HS-27A (cell line): ENCODE measurements at places on chromosomes 6 and 20.
A peak's percentile ranks its signal among the peaks of the same experiment; 100 is the strongest.

- peak; percentile 76 for DNase-seq
Measured at GRCh38 chr6:140846503-140847261, 1286.0 kb upstream of the GJE1 start.

- DNase-seq: no peak
Measured at GRCh38 chr6:151014404-151015100, 149.1 kb downstream of the MTHFD1L start.

- no peak for DNase-seq
Measured at GRCh38 chr6:166570929-166571713, 15.4 kb downstream of the RAMACL start.

DNA sequence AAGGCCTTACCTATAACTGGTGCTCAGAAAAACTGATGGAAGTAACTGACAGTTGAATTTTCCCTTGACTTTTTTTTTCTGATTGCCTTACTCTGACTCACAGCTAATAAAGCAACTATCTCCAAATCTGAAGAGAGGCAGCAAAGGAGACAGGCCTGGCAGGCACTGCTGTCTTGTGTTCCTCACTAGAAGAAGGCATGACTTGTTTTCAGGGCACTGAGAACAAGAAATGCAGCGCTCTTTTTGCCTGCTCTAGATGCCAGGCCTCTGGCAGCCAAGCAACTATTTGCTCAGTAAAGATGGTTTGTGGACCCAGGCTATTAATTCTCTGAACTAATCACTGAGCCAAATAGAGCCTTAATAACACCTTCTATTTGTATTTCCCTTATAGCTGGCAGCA is 155.1 kb downstream of the PRDM13 start:
- no peak for DNase-seq

GRCh38 chr6:100456141-100456907 is 8.4 kb downstream of the SIM1 start:
- DNase-seq: no peak

GRCh38 chr20:34018166-34018565 is 24.5 kb downstream of the RALY start:
- DNase-seq: no peak

- no peak for DNase-seq
Measured at GRCh38 chr20:32019563-32020463, 9.6 kb downstream of the CCM2L start.

DNA sequence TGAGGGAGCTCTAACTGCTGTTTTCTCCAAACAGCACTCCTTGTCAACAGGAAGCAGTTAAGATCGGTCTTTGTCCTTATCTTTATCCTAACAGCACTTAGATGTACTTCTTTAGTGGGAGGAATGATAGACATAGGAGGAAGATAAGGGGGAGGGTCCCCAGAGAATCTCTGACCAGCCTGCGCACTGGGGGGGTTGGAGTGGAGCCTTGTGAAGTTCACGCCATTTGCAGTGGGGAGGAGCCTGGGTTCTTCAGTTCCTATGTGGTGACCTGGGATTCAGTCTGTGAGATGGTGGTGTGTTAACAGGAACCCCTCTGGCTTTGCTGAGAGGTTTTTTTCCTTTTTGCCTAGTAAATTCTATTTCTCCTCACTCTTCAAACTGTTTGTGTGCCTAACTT is 18.1 kb upstream of the ASCC3 start:
- no peak for DNase-seq

DNA sequence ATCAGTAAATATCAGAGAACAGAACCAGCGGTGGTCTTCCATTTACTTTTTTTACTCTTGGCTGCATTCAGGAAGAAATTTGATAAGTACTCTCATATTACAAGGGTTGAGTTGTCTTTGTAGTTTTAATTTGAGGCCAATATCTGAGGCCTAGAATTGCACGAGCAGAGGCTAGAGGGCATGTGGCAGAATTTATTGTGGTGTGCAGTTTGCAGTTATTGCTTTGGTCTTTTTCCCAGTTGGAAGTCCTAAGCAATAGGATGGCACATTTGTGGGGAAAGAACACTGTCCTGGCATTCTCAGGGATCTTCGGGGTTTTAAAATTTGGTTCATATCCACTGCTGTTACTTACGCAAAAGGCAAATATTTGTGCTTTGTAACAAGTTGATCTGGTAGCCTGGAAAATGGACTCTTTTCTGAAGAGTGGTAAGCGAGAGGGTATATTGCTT is 66.0 kb downstream of the CTNNBL1 start:
- no peak for DNase-seq

- DNase-seq: no peak
Measured at GRCh38 chr20:57468523-57469417, 56.2 kb downstream of the CTCFL start.

DNA sequence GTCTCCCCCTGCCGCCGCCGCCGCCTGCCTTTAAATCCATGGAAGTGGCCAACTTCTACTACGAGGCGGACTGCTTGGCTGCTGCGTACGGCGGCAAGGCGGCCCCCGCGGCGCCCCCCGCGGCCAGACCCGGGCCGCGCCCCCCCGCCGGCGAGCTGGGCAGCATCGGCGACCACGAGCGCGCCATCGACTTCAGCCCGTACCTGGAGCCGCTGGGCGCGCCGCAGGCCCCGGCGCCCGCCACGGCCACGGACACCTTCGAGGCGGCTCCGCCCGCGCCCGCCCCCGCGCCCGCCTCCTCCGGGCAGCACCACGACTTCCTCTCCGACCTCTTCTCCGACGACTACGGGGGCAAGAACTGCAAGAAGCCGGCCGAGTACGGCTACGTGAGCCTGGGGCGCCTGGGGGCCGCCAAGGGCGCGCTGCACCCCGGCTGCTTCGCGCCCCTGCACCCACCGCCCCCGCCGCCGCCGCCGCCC is 474 bp downstream of the CEBPB start:
- DNase-seq: no peak

DNA sequence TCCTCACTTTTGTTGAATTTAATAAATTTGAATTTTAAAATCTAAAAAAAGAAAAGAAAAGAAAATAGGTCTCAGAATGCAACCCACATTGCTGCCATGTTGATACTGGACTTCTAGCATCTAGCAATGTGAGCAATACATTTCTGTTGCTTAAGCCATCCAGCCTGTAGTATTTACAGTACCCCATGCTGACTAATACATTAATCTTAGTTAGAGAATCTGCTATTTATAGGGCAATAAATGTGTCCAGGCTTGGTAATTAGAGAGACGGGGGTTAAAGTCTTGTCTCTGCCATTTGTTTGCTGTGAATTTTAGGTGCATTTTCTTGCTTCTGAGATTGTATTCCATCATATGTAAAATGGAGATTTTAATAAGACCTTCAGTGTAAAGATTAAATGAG is 471.3 kb downstream of the DHX35 start:
- DNase-seq: no peak

- DNase-seq: no peak
Measured at GRCh38 chr6:25560865-25561264, 91.2 kb upstream of the SCGN start.

DNA sequence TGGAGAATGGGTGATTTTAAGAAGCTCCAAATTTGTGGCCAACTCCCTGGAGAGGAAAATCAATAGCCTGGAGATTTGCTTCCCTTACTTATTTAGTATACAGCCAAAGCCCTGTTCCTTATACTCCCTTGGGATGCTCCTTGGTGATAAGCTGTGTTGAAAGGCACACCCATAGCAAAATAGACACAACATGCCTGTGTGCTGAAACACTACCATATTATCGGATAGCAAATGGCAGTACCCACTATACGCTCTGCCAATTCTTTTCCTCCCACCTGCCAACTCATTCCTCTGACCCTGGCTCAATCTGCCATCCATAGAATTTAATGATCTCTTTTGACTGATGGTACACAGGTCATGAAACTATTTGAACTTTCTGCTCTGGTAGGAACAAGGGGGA is 98.2 kb downstream of the CLIC5 start:
- no peak for DNase-seq

GRCh38 chr6:104704191-104704590 is 155.5 kb downstream of the HACE1 start:
- DNase-seq: no peak

- DNase-seq: no peak
Measured at GRCh38 chr6:83459663-83460062, 28.8 kb upstream of the ME1 start.

DNA sequence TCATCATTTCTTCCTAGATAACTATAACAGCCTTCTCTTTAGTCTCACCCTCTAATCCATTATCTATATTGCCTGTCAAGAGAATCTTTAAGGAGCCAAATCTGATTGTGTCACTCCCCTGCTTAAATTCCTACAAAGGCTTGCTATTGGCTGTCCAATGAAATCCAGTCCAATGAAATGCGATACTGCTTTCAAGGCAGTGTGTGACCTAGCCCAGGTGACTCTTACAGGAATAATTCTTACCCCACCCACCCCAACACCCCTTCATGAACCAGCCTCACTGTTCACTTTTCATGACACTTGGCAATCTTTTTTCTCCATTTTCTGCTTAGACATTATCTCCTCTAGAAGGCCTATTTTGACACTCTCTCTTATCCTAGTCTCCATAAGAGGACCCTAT is 163.3 kb upstream of the MARCKS start:
- DNase-seq: no peak

- DNase-seq: peak; percentile 47
Measured at GRCh38 chr20:19205981-19206396, 6.5 kb upstream of the SLC24A3 start.

- DNase-seq: no peak
Measured at GRCh38 chr6:151721146-151721545, 86.3 kb upstream of the ESR1 start.

DNA sequence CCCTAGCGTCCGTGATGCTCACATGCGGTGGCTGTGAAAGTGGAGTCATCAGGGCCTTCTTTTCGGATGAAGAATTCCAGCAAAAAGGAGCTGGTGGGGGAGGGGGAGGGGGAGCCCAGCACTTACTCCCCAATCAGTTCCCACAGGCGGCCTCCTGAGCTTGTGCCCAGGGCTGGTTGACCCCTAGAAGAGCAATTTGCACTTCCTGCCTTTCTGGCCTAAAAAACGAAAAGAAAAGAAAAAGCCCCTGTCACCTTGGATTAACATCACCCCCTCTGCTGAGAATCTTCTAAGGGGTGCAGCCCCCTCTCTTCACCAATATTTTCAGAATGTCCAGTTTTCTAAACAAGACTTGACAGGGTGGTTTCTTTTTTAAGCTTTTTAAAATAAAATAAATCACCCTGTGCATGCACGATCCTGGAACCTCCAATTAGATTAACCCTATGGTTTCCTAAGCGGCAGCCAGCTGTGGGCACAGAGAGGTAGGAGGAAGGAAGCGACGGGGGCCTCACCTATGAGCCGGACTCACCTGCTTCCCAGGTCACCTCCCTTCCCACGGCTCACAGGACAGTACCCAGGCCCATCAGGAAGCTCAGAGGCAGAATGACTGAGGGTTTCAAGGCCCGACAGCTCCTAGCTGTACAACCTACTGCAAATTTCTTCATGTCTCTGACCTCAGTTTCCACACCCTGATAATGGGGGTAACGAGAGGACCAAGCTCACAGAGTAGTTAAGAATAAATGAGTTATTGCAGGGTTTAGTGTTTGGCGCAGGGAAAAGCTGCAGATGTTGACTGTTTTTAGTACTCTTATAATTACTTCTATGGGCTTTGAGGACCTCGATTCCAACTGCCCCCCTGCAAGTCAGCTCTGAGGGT is 10.5 kb upstream of the TGM2 start:
- no peak for DNase-seq

DNA sequence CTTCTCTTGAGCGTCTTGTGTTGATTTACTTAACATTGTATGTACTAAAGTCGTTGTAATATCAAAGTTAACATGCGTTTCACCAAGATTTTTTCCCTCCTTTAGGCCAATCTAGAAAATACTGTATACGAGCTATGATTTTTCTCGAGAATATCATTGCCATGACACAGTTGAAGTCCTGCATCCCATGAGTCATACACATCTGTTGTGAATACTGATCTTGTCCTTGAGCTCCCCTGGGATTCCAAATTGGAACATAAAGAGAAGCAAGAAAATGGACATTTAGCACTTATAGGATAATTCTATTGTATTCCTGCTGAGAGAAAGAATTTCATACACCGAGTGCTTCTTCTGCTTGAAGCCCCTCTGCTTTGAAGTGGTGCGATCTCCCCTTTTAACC is 109.6 kb downstream of the SLC35B3 start:
- DNase-seq: no peak

DNA sequence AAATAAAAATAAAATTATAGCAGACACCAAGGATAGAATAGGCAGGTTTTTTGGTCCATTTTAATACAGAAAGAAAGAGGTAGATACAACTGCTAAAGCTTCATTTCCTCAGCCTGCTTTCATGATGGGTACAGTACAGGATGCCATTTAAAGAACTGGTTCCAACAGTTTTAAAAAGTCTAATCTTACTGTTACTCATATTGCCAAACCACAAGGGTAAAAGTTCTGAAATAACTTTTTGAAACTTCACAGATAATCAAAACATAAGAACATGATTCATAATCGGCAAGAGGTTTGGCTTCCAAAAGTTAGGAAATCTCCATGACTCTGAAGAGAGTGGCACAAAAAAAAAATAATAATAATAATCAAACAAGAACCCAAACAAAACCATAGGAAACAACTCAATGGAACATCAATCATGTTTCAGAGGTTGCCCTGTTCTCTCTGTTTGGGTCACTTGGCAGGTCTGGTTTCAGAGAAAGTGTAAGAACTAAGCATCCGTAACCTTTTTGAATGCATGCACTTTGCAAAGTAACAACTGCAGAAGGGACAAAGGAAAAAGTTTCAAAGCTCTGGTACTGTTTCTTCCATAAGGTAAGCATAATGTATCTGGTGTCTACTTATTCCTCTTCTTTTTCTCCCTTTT is 79.7 kb downstream of the SMLR1 start:
- DNase-seq: peak; percentile 50

- DNase-seq: no peak
Measured at GRCh38 chr20:15916623-15917022, 656.6 kb downstream of the KIF16B start.

DNA sequence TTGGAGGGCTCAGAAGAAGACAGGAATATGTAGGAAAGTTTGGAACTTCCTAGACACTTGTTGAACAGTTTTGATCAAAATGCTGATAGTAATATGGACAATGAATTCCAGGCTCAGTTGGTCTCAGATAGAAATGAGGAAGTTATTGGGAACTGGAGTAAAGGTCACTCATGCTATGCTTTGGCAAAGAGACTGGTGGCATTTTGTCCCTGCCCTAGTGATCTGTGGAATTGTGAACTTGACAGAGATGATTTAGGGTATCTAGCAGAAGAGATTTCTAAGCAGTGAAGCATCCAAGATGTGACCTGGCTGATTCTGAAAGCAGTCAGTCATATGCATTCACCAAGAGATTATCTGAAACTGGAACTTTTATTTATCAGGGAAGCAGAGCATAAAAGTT is 45.1 kb downstream of the FRK start:
- no peak for DNase-seq
